SW480 (cell line): ENCODE measurements at places on chromosomes 1 and 21.

DNA sequence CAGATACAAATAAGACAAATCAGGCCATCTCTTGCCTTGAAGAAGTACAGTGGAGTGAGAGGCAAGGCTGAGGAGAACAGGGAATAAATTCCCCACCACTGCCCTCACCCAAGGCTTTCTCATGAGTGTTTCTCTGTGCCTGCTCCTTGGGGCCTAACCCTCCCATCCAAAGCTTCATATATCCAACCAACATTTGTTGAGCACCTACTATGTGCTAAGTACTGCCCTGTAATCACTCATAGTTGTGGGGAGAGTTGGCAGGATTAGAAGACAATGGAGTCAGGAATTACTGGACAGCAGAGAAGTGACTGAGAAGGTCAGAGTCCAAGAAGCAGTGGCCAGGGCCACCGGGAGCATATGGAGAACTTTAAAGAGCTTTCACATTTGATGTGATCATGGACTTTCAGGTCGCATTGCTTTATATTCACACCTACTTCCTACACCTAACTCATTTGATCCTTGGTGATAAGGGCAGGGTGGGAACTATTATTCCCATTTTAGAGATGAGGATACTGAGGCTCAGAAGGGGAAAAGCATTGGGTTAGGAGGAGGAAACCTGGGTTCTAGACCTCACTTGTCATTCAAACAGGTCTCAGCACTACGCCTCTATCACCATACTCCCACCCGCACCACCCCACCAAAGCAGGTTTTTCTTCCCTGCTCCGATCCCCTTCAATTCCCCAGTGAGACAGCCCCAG lies 6.4 kb downstream of the PLEKHA6 start:
- DNase-seq: no peak

- DNase-seq: no peak
Observed at GRCh38 chr1:229089586-229090208, 181.2 kb upstream of the RAB4A start.

DNA sequence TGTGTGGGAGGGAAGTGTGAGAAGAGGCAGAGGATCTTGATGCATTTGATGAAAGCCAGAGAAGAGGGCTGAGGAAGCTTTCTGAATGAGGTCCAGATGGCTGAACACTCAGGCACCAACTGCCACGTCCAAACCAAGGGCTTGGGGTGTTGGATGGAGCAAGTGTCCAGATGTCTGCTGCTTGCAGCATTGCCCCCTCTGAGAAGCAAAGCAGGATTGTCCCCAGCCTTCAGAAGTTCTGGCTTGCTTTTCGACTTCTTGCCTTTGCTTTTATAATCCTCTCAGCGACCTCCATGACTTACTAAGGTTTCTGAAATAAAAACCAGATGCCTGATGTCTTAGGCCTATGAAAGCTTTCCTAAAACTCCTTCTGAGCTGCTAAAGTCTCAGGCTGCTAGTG lies 182.5 kb downstream of the HUNK start:
- no peak for DNase-seq

DNA sequence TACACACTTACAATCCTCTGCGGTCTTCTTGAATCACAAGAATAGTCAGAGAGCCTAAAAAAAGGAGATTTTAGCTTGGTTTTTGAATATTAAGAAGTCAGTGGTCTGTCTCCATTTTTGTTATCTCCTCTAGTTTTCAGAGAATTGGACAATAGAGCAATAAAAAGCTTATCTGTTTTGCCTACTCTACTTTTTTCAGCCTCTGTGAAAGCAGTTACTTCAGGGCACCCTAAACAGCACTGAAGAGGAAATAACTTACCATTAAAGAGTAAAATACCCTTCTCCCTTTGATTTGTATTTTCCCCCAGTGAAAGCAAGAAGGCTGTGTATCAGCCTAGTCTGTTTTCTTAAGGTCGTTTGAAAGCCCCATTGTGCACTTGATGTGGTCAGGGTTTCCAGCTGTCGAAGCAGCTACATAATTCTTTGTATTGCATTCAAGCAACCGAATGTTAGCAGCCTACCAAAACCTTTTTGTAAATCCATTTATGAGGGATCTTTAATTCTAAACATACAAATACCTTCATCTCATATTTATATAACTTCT lies 1.0 kb downstream of the NTMT2 start:
- DNase-seq: no peak

DNA sequence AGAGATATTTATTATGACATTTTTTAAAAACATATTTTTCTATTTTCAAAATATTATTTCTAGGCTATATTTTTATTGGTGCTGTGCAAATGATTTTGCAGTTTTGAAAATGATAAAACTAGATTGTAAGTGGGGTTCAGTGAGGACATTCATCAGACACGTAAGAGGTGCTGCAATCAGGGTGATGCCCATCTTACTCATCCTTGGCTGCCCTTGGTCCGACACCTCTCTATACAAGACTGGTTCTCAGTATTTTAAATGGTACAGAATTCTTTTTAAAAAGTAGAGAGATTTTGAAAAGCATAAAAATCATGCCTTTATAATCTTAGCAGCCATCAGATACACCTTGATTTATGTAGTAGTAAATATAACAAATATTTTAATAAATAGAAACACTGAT lies 24.0 kb downstream of the HENMT1 start:
- DNase-seq: no peak

- DNase-seq: no peak
Observed at GRCh38 chr1:1827089-1827848, 49.0 kb upstream of the NADK start.
